Ascending aorta (tissue), 2 donors: ENCODE measurements at places on chromosomes 13 and 19.
A peak's percentile ranks its signal among the peaks of the same experiment; 100 is the strongest.

DNA sequence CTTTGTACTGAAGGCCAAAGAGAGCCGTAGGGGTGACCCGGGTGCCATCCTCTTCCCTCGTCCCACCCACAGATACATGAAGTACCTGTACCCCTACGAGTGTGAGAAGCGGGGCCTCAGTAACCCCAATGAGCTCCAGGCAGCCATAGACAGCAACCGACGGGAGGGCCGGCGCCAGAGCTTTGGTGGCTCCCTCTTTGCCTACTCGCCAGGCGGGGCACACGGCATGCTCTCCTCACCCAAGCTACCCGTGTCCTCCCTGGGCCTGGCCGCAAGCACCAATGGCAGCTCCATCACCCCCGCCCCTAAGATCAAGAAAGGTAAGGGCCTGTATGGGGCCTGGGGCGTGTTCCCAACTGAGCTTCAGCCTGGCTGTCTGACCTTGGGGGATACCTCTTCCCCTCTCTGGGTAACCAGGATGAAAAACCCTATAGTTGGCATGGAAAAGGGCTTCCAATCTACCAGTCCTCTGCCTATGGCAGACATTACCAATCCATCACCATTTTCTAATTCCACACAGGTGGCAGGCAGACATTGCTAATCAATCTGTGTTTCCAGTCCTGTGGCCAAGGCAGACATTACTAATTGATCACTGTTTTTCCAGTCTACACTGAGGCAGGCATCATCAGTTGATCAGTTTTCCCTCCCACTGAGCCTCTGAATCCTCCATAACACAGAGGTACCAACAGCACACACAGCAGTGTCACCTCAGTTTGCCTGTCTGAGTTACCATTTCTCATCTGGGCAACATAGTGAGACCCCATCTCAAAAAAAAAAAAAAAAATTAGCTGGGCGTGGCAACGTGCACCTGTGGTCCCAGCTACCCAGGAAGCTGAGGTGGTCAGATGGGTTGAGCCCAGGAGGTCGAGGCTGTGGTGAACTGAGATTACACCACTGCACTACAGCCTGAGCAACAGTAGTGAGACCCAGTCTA is 19.1 kb upstream of the WDR18 start:
- H3K4me1 ChIP-seq: no peaks in the 10 kb centered on the region
- no peaks in the 10 kb centered on the region for H3K27me3 ChIP-seq
- no peak for DNase-seq
- no peak overlapping the region for H3K4me3 ChIP-seq
- H3K27ac ChIP-seq: no peak overlapping the region

- H3K27ac ChIP-seq: no peak overlapping the region
- H3K4me1 ChIP-seq: no peaks in the 10 kb centered on the region
- H3K4me3 ChIP-seq: no peak overlapping the region
Measured at GRCh38 chr19:38445362-38445761, 11.9 kb downstream of the RYR1 start.

GRCh38 chr13:111046590-111047141 is 68.4 kb upstream of the ARHGEF7 start:
- H3K27ac ChIP-seq: no peak overlapping the region
- no peak for DNase-seq
- no peak overlapping the region for H3K4me3 ChIP-seq
- peaks cover 6% of the 10 kb centered on the region for H3K4me1 ChIP-seq

GRCh38 chr19:10228920-10229319 is 2.2 kb downstream of the S1PR2 start:
- no peaks in the 10 kb centered on the region for H3K27me3 ChIP-seq
- no peak for DNase-seq

DNA sequence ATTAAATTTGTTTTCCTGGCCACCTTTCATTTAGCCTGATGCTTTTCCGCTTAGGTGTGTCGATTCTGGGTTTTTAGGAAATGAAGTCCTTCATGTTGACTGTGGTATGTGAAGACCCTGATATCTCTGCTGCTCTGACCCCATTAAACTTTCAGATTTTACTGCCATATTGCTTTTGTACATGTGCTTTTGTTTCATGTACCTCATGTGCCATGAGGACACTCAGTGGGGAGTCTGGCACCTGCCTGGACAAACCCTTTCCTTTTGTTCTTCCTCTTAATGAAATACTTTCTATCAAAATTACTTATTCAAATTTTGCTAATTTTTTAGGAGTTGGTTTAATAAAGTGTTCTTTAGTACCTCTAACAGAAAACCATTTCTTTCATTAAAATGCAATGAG is 774.8 kb downstream of the GPC5 start:
- H3K4me3 ChIP-seq: no peak overlapping the region
- H3K27ac ChIP-seq: no peak overlapping the region

- no peak overlapping the region for H3K27ac ChIP-seq
- no peaks in the 10 kb centered on the region for H3K4me1 ChIP-seq
- no peak overlapping the region for H3K4me3 ChIP-seq
- DNase-seq: no peak
- no peaks in the 10 kb centered on the region for H3K27me3 ChIP-seq
Measured at GRCh38 chr19:54614726-54615125, 15.6 kb upstream of the LILRB1 start.

- peaks cover 37% of the 10 kb centered on the region for H3K36me3 ChIP-seq
- no peak overlapping the region for H3K27ac ChIP-seq
- H3K4me3 ChIP-seq: no peak overlapping the region
- no peaks in the 10 kb centered on the region for H3K27me3 ChIP-seq
- no peak for DNase-seq
Measured at GRCh38 chr19:2812414-2813234, 7.0 kb upstream of the ZNF554 start.

- no peak for DNase-seq
- H3K27ac ChIP-seq: peak overlapping the region; percentile 100
- peaks cover 12% of the 10 kb centered on the region for H3K36me3 ChIP-seq
- no peaks in the 10 kb centered on the region for H3K27me3 ChIP-seq
Measured at GRCh38 chr19:3407556-3408516, 41.5 kb downstream of the NFIC start.
